ENCODE measurements at places on chromosomes 16 and 17.

DNA sequence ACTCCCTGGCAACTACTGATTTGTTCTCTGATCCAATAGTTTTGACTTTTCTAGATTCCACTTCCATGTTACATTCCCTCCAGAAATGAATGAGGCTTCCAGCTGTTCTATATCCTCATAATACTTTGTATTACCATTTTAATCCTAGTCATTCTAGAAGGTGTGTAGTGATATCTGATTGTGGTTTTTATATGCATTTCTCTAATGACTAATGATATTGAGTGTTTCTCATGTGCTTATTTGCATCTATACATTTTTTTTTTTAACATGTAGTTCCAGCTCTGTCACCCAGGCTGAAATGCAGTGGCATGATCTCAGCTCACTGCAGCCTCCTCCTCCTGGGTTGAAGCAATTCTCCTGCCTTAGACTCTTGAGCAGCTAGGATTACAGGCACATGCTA lies 7.3 kb downstream of the ADGRG5 start:
- DNase-seq, result no peak

GRCh38 chr17:73614256-73614655 lies 30.0 kb downstream of the SDK2 start:
- no peak for DNase-seq

GRCh38 chr16:49932434-49932833 lies 76.5 kb upstream of the ZNF423 start:
- no peak for DNase-seq

DNA sequence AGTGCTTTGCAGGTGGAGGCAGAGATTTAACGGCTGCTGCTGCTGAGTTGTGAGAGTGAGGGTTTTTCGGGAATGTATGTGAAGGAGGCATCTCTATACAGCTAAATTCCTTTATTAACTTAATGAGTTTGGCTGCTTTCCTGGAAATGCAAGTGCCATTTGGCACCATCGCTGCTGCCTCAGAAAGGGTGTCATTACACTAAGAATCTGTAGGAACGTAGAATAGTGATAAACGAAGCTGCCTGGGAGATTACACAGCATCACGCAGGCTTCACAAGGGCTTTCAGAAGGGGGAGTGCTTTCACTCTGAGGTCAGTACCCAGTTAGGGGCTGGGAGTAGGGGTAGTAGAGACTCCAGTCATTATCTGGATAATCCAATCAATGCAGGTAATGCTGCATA lies 14.1 kb upstream of the NLRP1 start:
- DNase-seq, result no peak

GRCh38 chr17:65013613-65014391 lies 42.7 kb downstream of the GNA13 start:
- no peak for DNase-seq

DNA sequence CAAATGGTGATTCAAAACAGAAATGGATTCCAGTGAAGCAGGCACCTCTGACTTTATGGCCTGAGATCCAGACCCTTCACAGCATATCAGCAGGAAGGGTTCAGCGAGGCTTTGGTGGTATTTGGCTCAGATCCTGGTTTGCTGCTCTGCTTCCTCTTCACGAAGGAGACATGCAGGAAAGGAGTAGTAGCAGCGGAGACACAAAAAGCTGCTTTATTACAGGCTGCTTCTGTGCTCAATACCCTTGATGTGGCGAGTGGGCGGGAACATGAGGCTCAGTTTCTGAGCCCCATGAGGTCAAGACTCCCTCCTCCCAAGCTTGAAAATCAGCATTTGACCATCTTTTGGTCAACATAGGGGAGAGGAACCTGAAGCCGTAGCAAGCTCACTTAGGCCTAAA lies 213.3 kb upstream of the AXIN2 start:
- no peak for DNase-seq

Measured in Right ventricle myocardium inferior (tissue), 1 donor.